Activated CD4-positive, alpha-beta T cell treated with anti-CD3 and anti-CD28 coated beads for 36 hours (primary cell): ENCODE measurements at places on chromosomes 6 and 20. TPM values are rescaled to one million over a fixed set of nuclear protein-coding genes. Genes with fewer than 3 reads are reported as not detected.

CAP2 gene
- total RNA-seq = not detected

HAO1 gene
- not detected for total RNA-seq

NOTCH4 gene
- 0.69 TPM for total RNA-seq

BNIP5 gene
- total RNA-seq = not detected

ZNF512B gene
- 12.6 TPM for total RNA-seq

DHX16 gene
- 34.5 TPM for total RNA-seq

NRN1 gene
- total RNA-seq = 7.5 TPM

IYD gene
- total RNA-seq = not detected

MUC21 gene
- not detected for total RNA-seq

OR2H2 gene
- not detected for total RNA-seq

KCNB1 gene
- total RNA-seq = not detected

PLCB4 gene
- total RNA-seq = 0.02 TPM

NFKBIL1 gene
- 19.0 TPM for total RNA-seq

MTCH1 gene
- total RNA-seq = 92.9 TPM

LY6G6D gene
- total RNA-seq = not detected

PHACTR3 gene
- total RNA-seq = not detected

SIRPA gene
- not detected for total RNA-seq

ABHD16B gene
- total RNA-seq = 0.16 TPM

PAX1 gene
- total RNA-seq = not detected

MCM8 gene
- 42.5 TPM for total RNA-seq

EDN1 gene
- total RNA-seq = not detected

UQCC2 gene
- total RNA-seq = 141 TPM

NT5E gene
- 4.9 TPM for total RNA-seq

OR2W1 gene
- not detected for total RNA-seq

CCDC170 gene
- not detected for total RNA-seq
